M059J (cell line): ENCODE measurements at places on chromosomes 1 and 21. TPM values are rescaled to one million over a fixed set of nuclear protein-coding genes. Genes with fewer than 3 reads are reported as not detected.

Gene ADAM30
- total RNA-seq, result not detected in 2 replicates

GRCh38 chr1:160637821-160638539 lies 8.9 kb downstream of the SLAMF1 start:
- peak; percentile 32 for DNase-seq

GRCh38 chr1:66599346-66599745 lies 65.4 kb downstream of the SGIP1 start:
- DNase-seq, result no peak

- no peak for DNase-seq
Measured at GRCh38 chr1:61289232-61290098, 207.1 kb downstream of the NFIA start.
